ENCODE measurements at places on chromosomes 11 and 22.

- DNase-seq, result peak; percentile 88
These were observed at the start of gene SLC17A6 for GRCh38 chr11:22337596-22338485. Gene SLC17A6, plus strand, starts transcription at chr11:22338381. Its CDS starts 153 bp downstream, at chr11:22338534.

DNA sequence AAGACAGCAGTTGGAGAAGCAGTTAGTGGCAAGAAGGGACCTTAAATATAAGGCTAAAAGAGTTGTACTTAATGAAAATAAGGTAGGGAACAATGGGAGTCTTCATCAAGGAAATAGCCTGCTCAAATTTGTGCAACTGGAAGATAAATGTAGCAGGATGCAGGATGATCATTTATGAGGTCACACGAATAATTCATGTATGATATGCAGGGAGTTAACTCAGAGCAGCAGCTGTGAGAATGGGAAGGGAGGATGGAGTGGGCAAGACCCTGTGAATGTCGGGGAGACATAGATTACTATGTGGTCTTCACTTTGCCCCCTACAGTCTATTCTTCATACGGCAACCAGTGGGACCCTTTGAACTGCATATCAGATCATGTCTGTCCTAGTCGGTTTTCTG, 25.2 kb upstream of the BMAL1 start:
- DNase-seq, result no peak

GRCh38 chr22:49218142-49218541, 609.5 kb downstream of the BRD1 start:
- DNase-seq, result no peak

DNA sequence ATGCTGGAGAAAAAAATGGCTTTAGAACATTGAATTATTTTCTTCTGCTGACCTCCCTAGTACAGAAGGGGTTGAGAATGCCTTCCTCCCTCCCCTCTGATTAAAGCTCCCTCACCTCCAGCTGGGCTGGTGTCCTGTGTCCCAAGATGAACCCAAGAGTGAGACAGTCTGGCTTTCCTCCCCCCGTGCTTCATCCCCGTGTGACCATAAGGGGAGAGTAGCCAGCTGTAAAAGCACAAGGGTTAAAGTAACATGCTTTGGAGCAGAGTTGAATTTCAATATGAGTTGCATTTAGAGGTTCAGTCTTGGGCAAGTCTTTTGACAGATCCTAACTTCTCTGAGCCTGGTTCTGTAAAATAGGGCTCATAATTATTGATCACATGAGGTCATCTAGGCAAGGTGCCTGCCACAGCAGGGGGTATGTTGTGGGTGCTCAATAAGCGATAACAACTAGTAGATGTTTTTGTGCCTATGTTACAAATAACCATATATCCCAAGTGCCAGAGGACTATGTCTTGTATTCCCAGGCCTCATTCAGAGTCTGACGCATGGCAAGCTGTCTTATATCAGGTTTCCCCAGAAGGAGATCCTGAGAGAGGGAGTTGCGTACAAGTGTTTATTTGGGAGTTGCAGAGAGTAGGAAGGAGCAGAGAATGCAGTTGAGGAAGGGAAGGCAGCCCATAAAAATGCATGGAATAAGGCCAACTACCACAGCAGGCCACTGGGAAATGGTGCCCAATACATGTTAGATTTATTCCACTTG, 4.1 kb downstream of the PRG2 start:
- no peak for DNase-seq

GRCh38 chr11:57728829-57729228, 12.5 kb upstream of the SELENOH start:
- no peak for DNase-seq

DNA sequence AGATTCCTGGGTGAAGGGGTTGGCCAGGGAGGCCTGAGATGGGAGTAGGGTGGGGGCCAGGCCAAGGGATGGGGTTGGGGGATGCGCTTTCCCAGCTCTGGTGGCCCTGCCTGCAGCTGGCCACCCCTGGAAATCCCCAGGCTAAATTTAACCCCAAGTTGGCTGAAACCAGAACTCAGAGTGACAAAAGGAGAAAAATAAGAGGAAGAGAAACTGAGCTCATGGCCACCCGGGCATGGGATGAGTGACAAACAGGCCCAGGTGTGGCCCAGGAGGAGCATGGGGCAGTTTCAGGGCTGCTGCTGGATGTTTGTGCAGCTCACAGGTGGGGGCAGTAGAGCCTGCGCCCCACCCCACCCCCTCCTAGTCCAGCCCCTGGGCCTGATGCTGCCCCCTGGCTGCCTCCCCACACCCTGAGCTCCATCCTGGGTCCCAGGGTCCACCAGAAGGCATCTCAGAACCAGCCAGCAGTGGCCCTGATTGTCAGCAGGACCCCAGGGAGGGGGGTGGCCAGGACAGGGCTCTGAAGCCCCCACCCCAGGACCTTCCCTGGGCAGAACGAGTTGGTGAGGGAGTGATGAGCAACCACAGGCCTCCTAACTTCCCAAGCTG, 48.0 kb downstream of the IGLL5 start:
- no peak for DNase-seq

DNA sequence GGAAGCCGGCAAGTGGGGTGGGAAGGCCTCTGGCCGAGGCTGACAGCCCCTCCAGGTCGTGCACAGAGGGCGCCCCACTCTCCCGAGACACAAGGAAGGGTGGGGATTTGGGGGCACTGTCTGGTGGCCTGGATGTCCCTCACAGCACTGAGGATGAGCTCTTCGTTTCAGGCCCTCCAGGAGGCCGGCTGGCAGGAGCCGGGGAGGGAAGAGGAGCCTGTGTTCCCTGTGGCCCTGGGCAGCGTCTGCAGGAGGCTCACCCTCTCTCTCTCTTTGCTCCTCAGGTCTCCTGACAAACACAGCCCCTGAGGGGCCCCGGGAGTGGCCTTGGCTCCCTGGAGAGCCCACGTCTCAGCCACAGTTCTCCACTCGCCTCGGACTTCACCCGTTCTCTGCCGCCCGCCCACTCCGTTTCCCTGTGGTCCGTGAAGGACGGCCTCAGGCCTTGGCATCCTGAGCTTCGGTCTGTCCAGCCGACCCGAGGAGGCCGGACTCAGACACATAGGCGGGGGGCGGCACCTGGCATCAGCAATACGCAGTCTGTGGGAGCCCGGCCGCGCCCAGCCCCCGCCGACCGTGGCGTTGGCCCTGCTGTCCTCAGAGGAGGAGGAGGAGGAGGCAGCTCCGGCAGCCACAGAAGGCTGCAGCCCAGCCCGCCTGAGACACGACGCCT, 1078.0 kb downstream of the BRD1 start:
- DNase-seq, result no peak

DNA sequence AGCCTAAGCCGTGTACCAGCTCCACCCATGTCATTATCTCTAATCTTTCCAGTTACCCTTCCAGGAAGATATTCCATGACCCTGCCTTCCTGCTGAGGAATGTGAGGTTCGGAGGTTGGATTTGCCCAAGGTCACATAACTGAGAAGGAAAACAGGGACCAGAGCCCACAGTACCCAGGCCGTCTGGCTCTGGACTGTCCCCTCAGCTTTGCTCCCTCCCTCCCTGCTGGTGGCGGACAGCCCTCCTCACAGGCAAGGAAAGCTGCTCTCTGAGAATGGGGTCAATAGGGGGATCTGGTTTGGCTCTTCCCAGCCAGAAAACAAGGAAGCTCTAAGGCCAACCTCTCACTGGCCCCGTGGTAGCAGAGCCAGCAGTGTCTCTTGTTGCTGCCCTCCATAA, 63.3 kb downstream of the SYN3 start:
- DNase-seq, result no peak

GRCh38 chr11:118227865-118228785, 3.3 kb upstream of the JAML start:
- DNase-seq, result no peak

DNA sequence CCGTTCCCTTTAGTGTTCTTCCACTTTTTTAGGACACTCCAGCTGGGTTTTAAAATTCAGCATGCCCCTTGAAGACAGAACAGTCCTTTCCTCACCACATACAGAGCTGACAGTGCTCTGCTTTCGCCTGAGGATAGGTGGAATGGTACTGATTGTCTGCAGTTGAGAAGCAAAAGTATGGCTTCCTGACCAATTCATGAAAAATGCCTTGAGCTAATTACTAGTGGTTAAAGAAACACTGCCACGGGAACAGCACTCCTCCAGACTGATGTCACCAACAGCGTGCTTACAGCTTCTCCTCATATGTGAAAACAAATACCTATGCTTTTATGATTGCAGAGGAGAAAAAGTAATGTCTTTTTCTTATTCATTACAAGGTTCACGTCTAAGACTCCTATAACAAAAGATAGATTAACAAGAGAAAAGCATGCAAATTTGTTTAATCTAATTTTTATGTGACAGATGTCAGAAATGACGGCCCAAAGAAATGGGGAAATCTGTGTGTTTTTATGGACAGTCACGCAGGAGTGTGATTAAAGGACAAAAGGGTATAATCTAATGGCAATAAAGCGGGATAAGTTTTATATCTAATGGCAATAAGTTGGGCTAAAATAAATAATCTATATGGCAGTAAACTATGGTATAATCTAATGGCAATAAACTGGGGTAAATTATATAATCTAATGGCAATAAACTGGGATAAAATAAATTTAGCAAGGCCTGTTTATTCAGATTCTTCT, 123.4 kb upstream of the ARHGAP42 start:
- DNase-seq, result no peak

- DNase-seq, result no peak
These were observed 498.2 kb downstream of the KCNA4 start for GRCh38 chr11:29518389-29519174.

GRCh38 chr11:44199816-44200215, 104.3 kb downstream of the EXT2 start:
- no peak for DNase-seq

DNA sequence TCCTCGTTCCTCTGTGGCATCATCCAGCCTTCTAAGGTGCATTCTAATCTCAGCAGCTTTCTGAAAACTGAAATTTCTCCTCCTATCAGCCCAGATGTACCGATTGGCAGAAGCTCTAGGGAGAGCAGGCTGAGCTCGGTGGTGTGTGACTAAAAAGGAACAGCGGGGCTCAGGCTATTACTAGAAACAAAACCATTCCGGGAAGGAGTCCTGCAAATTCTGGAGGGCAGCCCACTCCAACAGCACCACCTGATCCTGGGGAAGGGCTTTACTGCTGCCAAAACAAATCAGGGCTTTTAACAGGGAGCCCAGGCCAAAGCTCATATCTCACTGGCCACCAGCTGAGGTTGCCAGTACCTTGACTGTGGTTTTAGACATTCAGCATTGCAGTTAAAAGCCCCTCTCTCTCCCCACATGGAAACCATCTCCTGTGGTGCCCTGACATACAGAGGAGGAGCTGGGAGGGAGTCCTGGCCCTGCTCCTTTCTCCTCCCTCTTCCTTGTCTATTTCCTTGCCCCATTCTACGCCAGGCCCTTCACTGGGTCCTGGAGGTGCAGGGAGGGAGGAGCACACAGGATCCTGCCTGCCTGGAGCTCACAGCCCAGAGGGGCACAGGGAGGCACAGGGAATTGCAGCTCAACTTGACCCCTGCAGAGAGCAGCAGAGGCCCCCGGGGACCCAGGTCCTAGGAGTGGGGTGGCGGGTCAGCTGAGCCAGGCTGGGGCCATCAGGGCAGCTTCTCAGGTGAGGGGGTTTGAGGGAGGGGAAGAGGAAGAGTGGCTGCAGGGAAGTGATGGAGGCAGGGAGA, 889 bp downstream of the PLAAT4 start:
- DNase-seq, result peak; percentile 52

DNA sequence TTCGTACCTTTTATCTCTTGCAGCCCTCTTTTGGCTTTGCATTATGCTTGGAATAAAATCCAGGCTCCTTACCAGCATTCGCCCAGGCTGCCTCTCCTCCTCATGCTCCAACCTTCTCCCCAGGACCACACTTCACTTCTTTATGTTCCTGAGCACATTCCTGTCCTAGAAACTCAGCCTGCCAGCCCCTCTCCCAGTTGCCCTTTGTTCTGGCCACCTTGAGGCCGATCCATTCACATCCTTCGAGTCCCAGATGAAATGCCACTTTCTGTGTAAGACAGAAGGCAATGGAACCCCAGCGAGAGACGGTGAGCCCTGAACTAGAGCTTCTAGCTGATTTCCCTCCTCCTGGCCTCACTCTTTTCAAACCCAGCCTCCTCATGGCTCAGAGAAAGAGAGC, 73.0 kb upstream of the NTM start:
- no peak for DNase-seq
